ENCODE measurements at places on chromosomes 5 and 9.

- DNase-seq: no peak
These were observed 225.9 kb downstream of the PIK3R1 start for GRCh38 chr5:68441309-68442073.

GRCh38 chr5:7894860-7895259 lies 25.9 kb downstream of the MTRR start:
- no peak for DNase-seq

GRCh38 chr9:2128141-2128540 lies 113.0 kb downstream of the SMARCA2 start:
- DNase-seq: no peak

GRCh38 chr5:117657541-117657940 lies 1082.9 kb upstream of the SEMA6A start:
- no peak for DNase-seq

DNA sequence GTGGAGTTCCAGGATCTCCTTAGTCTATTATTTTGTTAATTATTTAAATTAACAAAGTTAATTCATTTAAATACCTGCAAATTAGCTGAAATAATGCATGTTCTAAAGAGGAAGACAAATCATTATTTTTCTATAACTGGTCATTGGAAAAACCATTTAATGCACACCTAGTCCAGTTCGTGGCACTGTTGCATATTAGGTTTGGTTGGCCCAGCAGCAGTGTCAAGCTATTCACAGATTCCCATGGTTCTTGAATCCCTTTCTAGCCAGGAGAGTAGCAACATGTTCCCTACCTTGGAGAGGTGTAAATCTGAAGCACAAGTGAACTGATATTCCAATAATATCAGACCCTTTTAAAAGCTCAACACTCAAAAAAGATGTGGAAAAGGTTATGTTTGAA lies 155.2 kb downstream of the TMEM161B start:
- DNase-seq: no peak

DNA sequence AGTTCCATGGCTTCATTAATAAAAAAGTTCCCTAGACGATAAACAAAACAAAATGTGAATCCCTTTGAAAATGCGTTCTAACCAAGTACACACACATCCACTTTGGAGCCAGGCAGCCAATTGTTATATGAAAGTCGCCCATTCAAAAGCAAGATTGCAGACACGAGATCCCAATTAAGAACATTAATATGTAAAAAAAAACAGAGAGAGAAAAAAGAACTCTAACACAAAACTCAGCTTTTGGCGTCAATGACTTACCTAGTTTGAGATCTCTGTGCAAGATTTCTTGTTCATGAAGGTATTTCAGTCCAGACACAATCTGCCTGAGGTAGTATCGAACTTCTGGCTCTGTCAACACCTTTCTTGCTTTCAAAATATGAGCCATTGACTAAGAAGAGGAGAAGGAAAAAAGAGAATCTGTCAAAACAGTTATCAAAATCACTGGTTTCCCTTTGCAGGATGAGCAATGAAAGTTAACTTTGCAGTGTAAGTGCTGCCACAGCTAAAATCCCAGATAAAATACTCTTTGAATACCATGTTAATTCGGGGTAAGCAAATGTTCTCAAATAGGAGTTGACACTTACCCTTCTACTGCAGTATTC lies 1.6 kb downstream of the PLK2 start:
- DNase-seq: no peak

DNA sequence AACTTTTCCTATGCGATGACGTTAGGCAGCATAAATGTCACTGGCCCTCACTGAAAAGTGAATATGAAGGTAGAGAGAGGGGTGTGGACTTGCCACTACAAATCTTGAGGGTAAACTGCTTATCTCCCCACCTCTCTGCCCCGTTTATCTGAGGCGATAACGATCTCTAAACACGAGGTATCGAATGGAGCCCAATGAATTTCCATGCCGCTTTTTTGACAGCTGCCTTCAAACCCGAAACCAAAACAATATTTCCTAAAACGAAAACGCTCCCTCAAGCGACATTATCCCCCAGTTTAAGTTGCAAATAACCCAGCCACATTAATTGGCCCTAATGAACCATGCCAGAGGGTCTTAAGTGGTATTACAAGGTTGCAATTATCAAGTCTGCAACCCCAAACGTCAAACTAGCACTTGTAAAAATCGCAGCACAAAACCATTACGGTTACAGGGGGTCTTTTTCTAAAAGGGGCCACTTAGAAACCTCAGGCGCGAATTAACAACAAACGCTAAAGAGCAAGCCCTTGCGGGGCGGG lies 1.4 kb downstream of the NR3C1 start:
- no peak for DNase-seq

DNA sequence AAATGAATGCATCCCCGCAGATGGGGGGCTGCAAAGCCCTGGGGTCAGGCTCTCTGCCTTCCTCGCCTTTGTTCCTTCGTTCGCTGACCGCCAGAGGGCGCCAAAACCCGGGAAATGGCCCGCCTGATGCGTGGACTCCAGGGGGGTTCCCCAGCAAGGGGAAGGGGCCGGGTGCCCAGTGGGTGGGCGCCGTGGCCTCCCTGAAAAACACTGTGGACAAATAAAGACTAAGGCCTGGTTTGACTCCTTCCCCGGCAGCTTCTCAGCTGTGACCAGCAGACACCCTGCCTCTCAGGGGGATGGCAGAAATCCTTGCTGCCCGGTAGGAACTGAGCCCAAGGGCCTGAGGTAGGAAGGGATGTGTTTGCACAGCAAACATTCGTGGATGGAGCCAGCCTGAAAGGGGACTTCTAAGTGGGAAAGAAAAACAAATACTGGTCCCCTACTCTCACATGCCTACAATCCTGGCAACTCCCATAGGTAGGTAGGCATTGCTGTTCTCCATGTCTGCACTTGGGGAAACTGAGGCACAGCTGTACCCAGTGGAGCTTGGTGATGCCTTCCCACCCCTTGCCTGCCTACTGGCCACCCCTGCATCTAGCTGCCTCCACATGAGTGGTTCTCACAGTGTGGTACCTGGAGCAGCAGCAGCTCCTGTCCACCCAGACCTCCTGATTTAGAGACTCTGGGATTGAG lies 57.7 kb downstream of the DUSP1 start:
- no peak for DNase-seq

Data from esophagus squamous epithelium (tissue), 5 donors.